Mucosa of descending colon (tissue), 3 donors: ENCODE measurements at places on chromosomes 12 and 14. TPM values are rescaled to one million over a fixed set of nuclear protein-coding genes. Genes with fewer than 3 reads are reported as not detected.
A peak's percentile ranks its signal among the peaks of the same experiment; 100 is the strongest.

DNA sequence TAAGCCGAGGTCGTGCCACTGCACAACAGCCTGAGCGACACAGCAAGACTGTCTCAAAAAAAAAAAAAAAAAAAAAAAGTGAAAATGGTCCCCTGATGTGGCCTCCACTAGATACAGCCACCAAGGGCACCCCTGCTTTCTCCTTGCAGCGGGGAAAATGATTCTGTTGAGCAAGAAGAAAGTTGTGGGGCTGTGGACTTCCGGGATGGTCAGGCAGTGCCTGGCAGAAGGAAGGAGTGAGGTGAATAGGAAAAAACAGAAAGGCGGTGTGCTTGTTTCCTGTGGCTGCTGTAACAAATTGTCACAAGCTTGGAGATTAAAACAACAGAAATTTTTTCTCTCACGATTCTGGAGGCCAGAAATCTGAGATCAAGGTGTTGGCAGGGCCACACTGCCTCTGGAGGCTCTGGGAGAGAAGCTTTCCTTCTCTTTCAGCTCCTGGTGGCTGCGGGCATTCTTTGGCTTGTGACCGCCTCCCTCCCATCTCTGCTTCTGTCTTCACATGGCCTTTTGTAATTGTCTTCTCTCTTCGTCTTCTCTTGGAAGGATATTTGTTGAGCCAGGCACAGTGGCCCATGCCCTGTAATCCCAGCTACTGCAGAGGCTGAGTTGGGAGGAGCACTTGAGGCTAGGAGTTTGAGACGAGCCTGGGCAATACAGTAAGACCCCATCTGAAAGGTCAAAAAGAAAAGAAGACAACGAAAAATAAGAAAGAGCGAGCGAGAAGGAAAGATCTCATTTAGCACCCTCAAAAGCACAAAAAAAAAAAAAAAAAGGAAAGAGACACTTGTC lies 116.6 kb upstream of the MED13L start:
- no peak for DNase-seq

PGF gene
- total RNA-seq: 3.1 TPM

- no peak for DNase-seq
Measured at GRCh38 chr12:6182279-6182898, 17.8 kb upstream of the CD9 start.

GPN3 gene
- 12.4 TPM for total RNA-seq

- no peak for DNase-seq
Measured at GRCh38 chr12:67471810-67472209, 176.7 kb upstream of the DYRK2 start.

GRCh38 chr14:29353513-29353912 lies 574.1 kb downstream of the PRKD1 start:
- DNase-seq: no peak

- no peak for DNase-seq
Measured at GRCh38 chr12:54428050-54429013, 9.3 kb upstream of the ITGA5 start.

- peak; percentile 60 for DNase-seq
Measured at GRCh38 chr12:64826234-64826633, 1.8 kb downstream of the TBC1D30 start.

OASL gene
- total RNA-seq: 3.7 TPM
